ENCODE measurements at places on chromosomes 7 and 10. TPM values are rescaled to one million over a fixed set of nuclear protein-coding genes. Genes with fewer than 3 reads are reported as not detected.

UTF1 gene
- total RNA-seq: not detected

NOM1 gene
- 41.2 TPM for total RNA-seq

GIMAP5 gene
- not detected for total RNA-seq

ACSM6 gene
- total RNA-seq: not detected

VSTM4 gene
- not detected for total RNA-seq

DOCK1 gene
- total RNA-seq: 40.7 TPM

ATOH7 gene
- total RNA-seq: 0.23 TPM

CADPS2 gene
- total RNA-seq: 14.6 TPM

GHRHR gene
- not detected for total RNA-seq

HK1 gene
- total RNA-seq: 68.2 TPM

SPDYE1 gene
- not detected for total RNA-seq

SPDYE16 gene
- 0.08 TPM for total RNA-seq

ZNF22 gene
- total RNA-seq: 13.1 TPM

NANOS1 gene
- 9.7 TPM for total RNA-seq

TEX47 gene
- total RNA-seq: not detected

PKD1L1 gene
- 0.29 TPM for total RNA-seq

Data from A375 (cell line).